ENCODE measurements at places on chromosomes 2 and 18. TPM values are rescaled to one million over a fixed set of nuclear protein-coding genes. Genes with fewer than 3 reads are reported as not detected.
A peak's percentile ranks its signal among the peaks of the same experiment; 100 is the strongest.

The AKAIN1 gene
- total RNA-seq: not detected

The PAIP2B gene
- 1.5 TPM for total RNA-seq

DNA sequence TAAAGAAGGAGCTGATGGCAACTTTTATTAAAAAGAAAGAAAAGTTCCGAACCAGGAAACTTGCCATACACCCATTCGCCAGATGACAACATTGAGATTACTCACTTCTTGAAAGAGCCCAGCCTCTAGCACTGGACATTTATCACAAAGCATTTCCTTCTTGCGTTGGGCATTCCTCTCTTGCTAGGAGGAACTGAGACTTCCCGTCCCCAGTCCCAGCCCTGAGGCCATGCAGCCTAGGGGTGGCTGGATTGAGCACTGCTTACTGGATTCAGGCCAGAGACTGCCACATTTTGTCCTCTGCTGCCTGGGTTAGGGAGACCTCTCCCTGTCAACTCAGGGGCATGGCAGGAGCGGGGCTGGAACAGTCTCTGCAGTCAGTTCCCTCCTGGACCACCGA is 80.1 kb downstream of the SDC1 start:
- no peak for DNase-seq

GRCh38 chr2:77664491-77664890 is 142.3 kb upstream of the LRRTM4 start:
- no peak for DNase-seq

DNA sequence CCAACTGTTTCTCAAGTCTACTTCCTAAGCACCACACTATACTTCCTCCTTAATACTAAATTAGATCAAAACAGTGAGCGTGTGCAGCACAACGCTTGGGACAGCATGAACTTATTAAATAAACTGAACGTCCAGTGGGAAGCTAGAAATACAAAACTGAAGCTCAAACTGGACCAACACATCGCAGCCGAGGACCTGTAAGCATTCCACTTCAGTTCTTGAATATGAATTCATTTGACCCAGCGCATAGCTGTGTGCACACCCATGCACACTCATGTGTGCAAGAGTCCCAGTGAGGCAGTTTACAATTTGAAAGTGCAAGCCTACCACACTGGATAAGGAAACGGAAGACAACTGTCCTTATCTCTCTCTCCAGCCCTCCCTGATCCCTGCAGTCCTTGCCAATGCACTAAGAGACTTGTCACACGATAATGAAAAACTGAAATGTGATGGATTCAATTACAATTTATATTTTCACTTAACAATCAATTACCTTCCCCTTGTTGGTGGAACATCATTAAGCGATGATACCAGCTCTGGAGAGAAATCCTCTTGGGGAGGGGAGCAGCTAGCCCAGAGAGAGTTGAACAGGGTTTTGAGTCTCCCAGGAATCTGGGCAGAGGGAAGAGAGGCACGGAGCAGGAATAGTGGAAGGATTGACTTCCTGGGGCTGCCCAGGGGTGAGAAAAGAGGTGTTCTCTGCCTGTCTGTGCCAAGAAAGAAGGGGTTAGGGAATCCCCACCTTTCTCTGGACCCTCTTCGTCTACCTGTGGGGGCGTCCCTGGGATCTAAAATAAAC is 186.5 kb upstream of the KLHL29 start:
- no peak for DNase-seq

- no peak for DNase-seq
Measured at GRCh38 chr2:113888641-113889470, 1.0 kb upstream of the ACTR3 start.

DNA sequence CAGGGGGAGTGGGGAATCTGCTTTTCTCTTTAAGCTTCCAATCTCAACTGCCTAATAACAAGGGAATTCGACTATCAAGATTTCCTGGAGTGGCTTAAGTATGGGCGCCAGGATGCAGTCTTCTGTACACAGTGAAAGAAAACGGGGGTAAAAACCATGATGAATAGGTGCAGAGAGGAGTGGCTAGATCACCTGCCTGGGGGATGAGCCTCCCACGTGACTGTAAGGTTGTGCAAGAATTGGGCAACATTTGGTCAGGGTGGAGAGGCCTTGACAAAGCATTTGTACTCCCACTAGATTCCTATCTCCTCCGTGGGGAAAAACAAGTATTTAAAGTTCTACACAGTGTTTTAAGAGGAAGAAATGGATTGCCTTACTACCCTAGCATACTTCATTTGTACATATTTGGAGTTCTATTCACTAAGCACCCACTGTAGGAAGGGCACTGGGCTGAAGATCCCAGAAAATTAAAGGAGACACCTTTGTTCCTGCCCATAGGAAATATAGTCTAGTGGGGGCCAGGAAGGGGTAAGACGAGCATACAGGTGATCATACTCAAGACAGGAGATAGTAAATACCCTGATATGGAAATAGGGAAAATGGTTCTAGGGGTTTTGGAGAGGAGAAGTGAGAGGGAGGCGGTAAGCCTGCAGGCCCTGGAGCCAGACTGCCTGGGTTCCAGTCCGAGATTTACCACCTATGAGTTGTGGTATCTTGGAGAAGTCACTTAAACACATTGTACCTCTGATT is 29.2 kb downstream of the EPAS1 start:
- DNase-seq: no peak

DNA sequence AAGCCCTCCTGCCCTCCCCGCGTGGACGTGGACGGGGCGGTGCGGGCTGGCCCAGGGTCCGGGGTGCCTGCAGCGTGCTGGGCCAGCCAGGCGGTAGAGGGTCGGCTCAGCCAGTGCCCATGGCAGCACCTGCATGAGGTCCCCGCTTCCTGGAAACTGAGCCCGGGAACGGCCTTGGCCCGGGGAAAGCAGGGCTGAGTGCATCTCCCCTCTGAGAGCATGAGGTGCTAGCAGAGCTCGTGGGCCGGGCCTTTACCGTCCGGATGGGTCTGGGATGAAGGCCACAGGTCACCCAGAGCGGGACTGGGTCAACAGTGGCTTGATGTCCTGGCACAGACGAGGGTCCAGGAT is 39.8 kb downstream of the TSHZ1 start:
- no peak for DNase-seq

- DNase-seq: peak; percentile 97
Measured at GRCh38 chr2:46315103-46315890, 18.1 kb downstream of the EPAS1 start.

Measured in fibroblast of lung (primary cell).